ENCODE measurements at places on chromosomes 7 and 10.

- DNase-seq: no peak
Observed at GRCh38 chr10:126969310-126969709, 64.1 kb downstream of the DOCK1 start.

GRCh38 chr7:108205311-108205710 is 75.2 kb upstream of the LAMB4 start:
- DNase-seq: no peak

DNA sequence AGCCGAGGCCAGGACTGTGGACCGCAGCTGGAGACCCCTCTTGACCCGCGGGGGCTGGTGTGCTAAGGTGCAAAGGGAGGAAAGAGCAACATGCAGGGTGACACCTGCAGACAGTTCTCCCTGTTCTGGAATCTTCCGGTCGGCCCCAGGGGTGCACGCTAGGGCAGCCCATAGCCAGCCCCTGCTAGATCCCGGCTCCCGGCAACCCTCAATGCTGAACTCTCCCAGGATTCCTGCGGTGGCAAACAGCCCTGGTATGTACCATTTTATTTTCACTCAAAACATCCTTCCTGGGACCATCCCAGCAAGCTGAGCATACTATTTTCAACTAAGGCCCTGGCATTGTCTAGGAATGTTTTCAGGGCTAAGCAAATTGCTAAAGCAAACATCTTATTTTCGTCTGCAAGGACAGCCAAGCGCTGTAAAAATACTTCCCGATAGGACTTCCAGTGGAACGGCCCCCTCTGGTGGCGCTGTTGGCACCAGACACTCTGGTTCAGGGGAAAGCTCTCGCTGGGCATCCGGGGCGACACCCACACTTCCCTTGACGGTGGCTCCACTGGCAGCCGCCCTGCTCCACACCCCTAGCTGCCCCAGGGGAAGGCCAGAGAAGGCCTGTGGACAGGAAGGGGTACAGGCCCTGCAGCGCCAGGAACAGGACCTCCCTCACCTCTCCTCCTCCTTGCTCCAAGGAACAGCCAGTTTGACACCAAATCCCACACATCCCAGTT is 99.4 kb downstream of the CTBP2 start:
- DNase-seq: peak; percentile 74

DNA sequence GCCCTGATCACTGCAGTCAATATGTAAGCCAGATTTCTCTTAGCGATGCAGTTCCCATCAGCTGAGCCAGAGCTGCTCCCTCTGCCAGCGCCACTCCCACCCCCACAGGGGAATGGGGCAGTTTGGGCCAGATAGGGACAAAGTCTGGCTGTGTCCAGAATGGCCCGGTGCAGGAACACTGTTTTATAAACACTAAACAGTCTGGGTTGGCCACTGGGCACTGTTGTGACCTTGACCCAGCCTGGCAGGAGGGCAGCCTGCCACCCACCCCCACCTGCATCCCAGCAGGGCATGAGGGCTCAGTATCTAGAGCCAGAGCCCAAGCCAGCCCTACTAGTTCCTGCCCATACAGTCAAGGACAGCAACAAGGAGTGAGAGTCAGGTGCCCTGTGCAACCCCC is 1.3 kb downstream of the OGDHL start:
- no peak for DNase-seq

- no peak for DNase-seq
Observed at GRCh38 chr10:99742701-99743100, 10.7 kb downstream of the CUTC start.

- no peak for DNase-seq
Observed at GRCh38 chr10:115029452-115030375, 63.5 kb upstream of the ATRNL1 start.

GRCh38 chr7:20200971-20201370 is 16.2 kb downstream of the MACC1 start:
- no peak for DNase-seq

- DNase-seq: no peak
Observed at GRCh38 chr7:26007510-26007909, 144.5 kb upstream of the NFE2L3 start.
